ENCODE measurements at places on chromosomes 3 and 15.
A peak's percentile ranks its signal among the peaks of the same experiment; 100 is the strongest.

DNA sequence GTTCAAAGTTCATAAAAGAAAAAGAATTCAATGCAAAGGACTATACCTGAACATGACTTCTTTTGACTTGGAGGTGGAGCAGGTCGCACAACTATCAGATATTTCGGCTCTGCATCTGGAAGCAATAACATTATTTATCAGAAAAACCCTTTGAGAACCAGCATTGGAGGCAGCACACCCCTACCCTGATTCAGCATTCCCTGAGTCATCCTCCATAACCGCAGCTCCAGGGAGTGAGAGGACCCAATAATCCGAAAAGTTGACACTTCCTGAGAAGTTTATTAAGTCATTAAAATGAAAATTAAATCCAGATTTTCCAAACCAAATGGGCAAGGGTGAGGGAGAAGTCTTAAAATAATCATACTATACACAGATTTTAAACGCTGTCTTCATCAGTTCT, 90.6 kb downstream of the ABI3BP start:
- DNase-seq = no peak

GRCh38 chr3:86208772-86209171, 782.2 kb downstream of the VGLL3 start:
- no peak for DNase-seq

- no peak for DNase-seq
Observed at GRCh38 chr3:157078131-157078810, 81.7 kb downstream of the CCNL1 start.

DNA sequence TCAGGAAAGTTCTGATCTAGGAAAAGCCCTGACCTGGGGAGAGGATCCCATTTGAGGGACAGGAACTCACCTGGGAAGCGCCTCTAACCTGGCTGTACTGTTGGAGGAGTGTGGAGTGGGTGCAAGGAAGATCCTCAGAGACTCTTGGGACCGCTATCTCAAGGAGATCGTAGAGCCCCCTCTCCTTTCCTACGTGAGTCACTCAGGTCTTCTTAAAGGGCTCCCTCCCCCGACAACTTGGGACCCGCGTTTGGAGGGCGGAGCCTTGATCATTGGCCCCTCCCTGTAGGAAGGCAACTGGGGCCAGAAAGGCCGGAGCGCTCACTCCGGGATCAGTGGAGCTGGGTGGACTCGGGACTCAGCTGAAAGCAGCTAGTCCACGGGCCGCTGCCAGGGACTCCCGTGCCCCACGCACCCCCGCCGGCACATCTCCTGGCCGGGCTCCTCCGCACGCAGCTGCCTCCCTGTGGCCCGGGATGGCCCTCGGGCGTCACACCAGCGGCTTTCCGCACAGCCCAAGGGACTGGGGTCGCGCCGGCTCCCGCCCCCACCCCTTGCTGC, 520 bp downstream of the SLC26A6 start:
- DNase-seq = peak; percentile 35

DNA sequence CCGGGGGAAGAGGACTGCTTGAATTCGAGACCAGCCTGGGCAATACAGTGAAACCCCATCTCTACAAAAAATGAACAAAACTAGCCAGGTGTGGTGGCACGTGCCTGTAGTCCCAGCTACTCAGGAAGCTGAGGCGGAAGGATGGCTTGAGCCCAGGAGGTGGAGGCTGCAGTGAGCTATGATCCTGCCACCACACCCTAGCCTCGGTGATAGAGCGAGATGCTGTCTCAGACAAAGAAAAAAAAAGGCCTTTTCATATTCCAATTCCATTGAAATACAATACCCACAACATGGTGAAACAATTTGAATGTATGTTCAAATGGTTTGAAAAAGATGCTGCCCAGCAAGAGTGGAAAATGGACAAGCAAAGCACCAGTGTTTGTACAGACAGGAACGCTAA, 61.8 kb upstream of the ZNF148 start:
- DNase-seq = no peak

- no peak for DNase-seq
Observed at GRCh38 chr3:67292356-67293121, 294.4 kb downstream of the KBTBD8 start.

- DNase-seq = no peak
Observed at GRCh38 chr15:80926126-80926525, 63.5 kb downstream of the MESD start.

Measured in stimulated activated CD8-positive, alpha-beta memory T cell treated with anti-CD3 and anti-CD28 coated beads, Interleukin-7, amount 100 ng/mL, for 1 hour (primary cell).